ENCODE measurements at places on chromosomes 2 and 18. TPM values are rescaled to one million over a fixed set of nuclear protein-coding genes. Genes with fewer than 3 reads are reported as not detected.

GRCh38 chr2:148982282-148982681, 56.2 kb upstream of the LYPD6B start:
- H3K4me3 ChIP-seq, result no peak overlapping the region
- H3K27me3 ChIP-seq, result no peaks in the 10 kb centered on the region
- no peak for DNase-seq
- H3K4me1 ChIP-seq, result no peaks in the 10 kb centered on the region
- no peak overlapping the region for H3K27ac ChIP-seq

- no peaks in the 10 kb centered on the region for H3K4me1 ChIP-seq
- no peaks in the 10 kb centered on the region for H3K36me3 ChIP-seq
- no peak for DNase-seq
- no peak overlapping the region for H3K27ac ChIP-seq
- H3K4me3 ChIP-seq, result no peak overlapping the region
These were observed 27.6 kb upstream of the SSB start for GRCh38 chr2:169771021-169771420.

DNA sequence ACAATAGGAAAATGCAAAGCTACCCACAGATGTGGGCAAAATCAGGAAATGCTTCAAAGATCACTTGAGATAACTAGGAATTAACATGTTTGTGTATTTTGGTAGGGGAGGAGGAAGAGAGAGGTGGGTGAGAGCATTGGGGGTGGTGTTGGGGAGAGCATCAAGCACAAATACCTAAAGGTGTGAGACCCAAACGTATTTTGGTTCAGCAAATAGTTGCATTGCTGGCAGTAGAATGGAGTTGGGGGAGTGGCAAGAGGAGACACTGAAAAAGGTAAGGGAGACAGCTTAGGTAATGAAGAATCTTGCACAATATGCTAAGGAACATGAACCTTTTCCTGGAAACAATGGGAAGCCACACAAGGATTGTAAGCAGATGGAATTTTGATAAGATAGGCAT, 1.5 kb upstream of the PELI1 start:
- no peak overlapping the region for H3K27ac ChIP-seq
- peaks cover 21% of the 10 kb centered on the region for H3K4me1 ChIP-seq
- no peak for DNase-seq
- no peak overlapping the region for H3K4me3 ChIP-seq
- no peaks in the 10 kb centered on the region for H3K27me3 ChIP-seq

- H3K36me3 ChIP-seq, result no peaks in the 10 kb centered on the region
- no peaks in the 10 kb centered on the region for H3K27me3 ChIP-seq
- no peak overlapping the region for H3K27ac ChIP-seq
- H3K4me1 ChIP-seq, result no peaks in the 10 kb centered on the region
These were observed 18.8 kb upstream of the MREG start for GRCh38 chr2:216031960-216032689.

ALK gene
- not detected for total RNA-seq

- no peak for DNase-seq
- H3K27me3 ChIP-seq, result no peaks in the 10 kb centered on the region
- no peak overlapping the region for H3K27ac ChIP-seq
- no peak overlapping the region for H3K4me3 ChIP-seq
- H3K36me3 ChIP-seq, result no peaks in the 10 kb centered on the region
- no peaks in the 10 kb centered on the region for H3K4me1 ChIP-seq
These were observed 88.1 kb upstream of the SEC11C start for GRCh38 chr18:59051470-59052165.

DNA sequence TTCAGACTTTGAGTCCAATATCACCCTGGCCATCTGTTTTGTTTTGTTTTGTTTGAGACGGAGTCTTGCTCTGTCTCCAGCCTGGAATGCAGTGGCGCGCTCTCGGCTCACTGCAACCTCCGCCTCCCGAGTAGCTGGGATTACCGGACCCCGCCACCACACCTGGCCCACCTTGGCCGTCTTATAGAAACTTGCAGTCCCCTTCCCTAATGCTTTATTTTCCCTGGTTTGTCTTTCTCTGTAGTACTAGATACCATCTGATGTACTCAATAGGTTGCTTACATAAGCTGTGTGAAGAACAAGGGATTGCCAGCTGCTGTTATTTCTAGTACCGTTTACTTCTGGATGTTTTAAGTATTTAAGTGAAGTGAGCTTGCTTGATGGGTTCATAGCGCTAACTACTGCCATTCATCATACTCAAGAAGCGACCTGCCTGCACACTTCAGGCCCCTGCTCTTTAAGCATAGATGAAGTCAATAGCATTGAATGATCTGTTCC, 1.2 kb downstream of the RPL31 start:
- peak overlapping the region; percentile 98 for H3K27ac ChIP-seq
- peaks cover 16% of the 10 kb centered on the region for H3K36me3 ChIP-seq
- H3K4me3 ChIP-seq, result peak overlapping the region; percentile 74
- DNase-seq, result no peak
- H3K27me3 ChIP-seq, result no peaks in the 10 kb centered on the region
- peaks cover 13% of the 10 kb centered on the region for H3K4me1 ChIP-seq

DYSF gene
- 1.7 TPM for total RNA-seq

DNA sequence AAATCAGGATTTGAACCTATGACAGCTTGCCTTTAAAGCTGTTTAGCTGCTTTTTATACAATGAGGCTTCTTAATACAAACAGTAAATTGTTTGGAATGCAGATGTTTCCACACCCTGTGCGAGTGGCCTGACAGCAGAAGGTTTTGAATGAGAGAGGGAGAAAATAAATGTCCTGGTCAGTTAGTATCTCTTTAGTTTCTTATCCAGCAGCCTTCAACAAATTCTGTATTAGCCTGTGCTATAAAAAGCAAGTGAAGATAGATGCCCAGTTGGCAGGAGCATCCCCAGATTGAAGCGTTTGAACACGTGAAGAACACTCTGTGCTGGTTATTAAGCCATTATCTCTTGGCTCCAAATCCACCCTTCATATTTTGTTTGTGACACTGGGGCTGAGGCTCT, 70.6 kb downstream of the CERS6 start:
- H3K4me1 ChIP-seq, result peaks cover 16% of the 10 kb centered on the region
- no peaks in the 10 kb centered on the region for H3K36me3 ChIP-seq
- no peak overlapping the region for H3K4me3 ChIP-seq
- DNase-seq, result no peak
- H3K27me3 ChIP-seq, result no peaks in the 10 kb centered on the region

LOXL3 gene
- 15.9 TPM for total RNA-seq

IL36RN gene
- total RNA-seq, result 0.19 TPM

TPO gene
- not detected for total RNA-seq

DAW1 gene
- total RNA-seq, result 5.4 TPM

Measured in Caco-2 (cell line).